ENCODE measurements at places on chromosomes 6 and 20.

DNA sequence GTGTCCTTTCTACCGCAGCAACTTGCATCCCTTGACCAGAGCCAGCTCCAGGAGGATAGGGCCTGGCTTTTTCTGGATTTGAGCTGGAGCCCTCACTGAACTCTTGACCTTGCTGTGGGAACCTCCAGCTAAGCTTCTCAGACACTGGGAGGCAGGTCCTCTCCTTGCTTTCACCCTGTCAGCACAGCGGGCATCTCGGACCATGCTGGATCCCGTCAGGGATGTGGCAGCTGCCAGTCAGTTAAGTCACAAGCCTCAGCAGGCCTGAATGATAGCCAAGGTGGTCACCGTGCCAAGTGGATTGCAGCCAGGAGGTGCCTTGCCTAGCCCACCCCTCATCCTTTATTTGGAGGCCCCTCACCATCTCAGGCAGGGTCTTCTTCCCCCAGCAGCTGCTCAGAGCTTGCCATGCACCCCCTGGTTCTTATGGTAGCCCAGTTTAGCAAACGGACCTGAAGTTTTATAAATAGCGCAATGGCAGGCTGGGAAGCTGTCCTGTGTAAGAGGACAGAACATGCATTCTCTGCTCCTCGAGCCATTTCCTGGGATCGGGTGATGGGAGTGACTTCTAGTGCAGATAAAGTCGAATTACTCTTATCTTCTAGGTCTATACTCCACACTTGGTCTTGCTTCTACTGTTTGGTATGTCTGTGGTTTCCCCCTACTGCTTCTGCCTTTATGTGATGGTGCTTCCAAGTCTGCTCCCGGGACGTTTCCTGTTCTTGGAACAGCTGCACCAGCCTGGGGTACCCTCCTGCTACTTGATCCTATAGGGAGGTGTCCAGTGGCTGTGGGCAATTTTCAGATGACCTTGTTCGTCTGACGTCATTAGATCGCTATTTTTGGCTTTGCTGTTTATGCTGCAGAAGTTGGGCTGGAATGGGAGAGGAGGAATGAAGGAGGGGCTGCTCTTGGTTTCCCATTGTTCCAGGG is 7.1 kb upstream of the MYLK2 start:
- no peak for DNase-seq

- no peak for DNase-seq
These were observed 53.3 kb downstream of the STX7 start for GRCh38 chr6:132459605-132459952.

- DNase-seq = no peak
These were observed 21.6 kb upstream of the BCAS1 start for GRCh38 chr20:54092021-54092420.

DNA sequence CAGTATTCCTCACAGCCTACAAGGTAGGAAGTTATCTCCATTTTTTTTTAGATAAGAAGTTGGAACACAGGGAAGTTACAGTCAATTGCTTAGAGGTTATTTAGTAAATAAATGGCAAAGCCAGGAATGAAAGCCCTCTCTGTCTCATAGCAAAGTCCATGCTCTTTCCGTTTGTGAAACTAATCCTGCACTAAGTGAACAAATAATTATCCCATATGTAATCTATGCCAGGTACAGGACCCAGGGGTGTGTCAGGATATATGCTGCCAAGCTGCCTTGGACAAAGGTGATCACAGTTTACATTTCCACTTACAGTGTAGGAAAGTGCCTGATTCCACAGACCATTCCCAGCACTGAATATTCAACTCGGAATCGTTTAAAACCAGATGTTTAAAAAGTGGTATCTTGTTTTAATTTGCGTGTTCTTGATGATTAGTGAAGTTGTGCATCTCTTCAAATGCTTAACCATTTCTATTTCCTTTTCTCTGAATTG is 13.6 kb upstream of the GMDS start:
- no peak for DNase-seq

GRCh38 chr6:161033667-161034066 is 42.1 kb downstream of the MAP3K4 start:
- no peak for DNase-seq

DNA sequence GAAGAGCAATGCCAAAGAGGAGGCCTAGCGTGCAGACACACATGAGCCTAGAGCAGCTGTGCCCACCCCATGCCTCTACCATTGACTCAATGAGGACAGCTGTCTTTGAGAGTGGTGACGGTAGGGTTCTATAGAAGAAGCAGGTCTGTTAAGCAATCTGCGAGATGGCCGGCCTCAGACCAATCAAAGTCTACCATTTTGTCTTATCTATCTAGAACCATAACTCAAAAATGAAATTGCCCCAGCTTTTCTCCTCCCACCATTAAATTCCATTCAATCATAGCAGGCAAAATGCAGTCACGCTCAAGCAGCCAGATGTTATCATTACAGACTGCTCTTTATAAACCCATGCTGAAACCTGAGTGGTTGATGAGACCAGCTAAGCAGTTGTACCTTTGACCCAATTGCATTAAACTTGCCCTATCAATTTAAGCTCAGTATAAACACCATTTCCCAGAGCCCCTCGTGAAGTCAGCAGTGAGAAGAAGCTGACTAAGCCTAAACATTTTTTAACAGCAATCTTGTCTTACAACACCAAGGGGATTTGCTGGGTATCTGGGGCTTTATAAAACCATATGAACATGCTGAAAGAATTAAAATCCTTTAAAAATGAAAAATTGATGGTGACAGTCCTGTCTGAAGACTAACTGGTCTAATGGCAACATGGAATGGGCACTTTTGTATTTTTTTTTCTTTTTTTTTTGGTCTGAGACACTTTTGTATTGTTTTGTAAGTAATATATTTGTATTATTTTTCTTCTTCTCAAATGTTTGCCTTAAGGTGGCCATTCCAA is 57.5 kb downstream of the FOXC1 start:
- DNase-seq = no peak

DNA sequence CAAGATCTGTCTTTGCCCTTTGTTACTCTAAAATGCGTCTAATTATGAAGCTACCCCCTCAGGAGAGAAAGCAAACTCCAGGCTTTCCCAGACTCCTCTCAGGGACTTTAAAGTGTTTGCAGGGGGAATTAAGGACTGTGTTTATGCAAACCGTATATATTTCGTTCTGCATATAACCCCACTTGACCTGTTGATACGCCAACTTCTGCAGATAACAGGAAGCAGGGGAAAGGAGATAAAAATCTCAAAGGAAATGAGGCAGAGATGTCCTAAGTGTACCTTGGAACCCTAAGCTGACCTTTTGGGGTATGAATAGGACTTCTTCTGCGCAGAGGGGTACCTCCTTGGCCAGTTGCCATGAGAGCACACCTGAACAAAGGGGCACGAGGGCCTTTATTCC is 8.1 kb downstream of the SYCP2L start:
- no peak for DNase-seq

GRCh38 chr6:42279144-42279781 is 61.6 kb upstream of the MRPS10 start:
- no peak for DNase-seq

GRCh38 chr6:4008324-4009047 is 70.5 kb downstream of the FAM217A start:
- peak; percentile 39 for DNase-seq

DNA sequence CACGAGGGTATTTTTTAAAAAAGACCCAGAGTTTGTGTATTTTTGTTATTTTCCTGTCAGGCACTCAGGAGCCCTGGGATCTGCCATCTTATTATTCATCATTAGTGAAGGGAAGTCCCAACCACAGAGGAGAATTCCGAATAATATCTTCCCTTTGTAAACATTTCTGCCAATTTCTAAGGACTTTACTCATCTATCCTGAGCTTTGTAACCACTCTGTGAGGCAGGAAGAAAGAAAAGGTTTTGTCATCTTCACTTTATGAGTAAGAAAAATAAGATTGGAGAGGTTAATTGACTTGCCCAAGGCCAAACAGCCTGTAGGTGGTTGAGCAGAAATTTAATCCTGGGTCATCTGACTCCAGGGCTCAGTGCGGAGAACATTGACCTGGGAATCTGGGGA is 23.0 kb upstream of the IYD start:
- no peak for DNase-seq
